ENCODE measurements at places on chromosomes 12 and 14. TPM values are rescaled to one million over a fixed set of nuclear protein-coding genes. Genes with fewer than 3 reads are reported as not detected.

Gene SLC7A7
- 1.4 TPM for polyA plus RNA-seq

Gene SDSL
- polyA plus RNA-seq = not detected

Gene LPAR5
- 6.6 TPM for polyA plus RNA-seq

Gene RHEBL1
- 1.8 TPM for polyA plus RNA-seq

Gene VRTN
- not detected for polyA plus RNA-seq

- DNase-seq = no peak
Measured at GRCh38 chr12:32031109-32031508, 71.9 kb downstream of the RESF1 start.

DNA sequence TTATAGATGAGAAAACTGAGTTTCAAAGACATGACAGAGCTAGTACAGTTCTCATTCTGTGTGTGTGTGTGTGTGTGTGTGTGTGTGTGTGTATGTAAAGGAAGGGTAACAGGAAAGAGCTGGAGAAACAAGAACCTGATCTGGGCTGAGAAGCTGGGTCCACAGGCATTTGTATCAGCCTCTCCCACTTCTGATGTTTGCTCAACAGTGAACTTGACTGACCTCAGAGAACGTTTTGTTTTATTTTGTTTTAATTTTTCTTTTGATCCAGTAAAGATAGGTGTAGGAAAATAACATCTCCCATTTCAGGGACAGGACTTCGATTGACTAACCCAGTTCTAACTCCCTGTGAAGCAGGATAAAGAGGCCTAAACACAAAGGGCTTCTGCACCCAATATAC is 85.4 kb downstream of the STXBP6 start:
- no peak for DNase-seq

- no peak for DNase-seq
Measured at GRCh38 chr12:18431771-18432170, 170.5 kb downstream of the PIK3C2G start.

DNA sequence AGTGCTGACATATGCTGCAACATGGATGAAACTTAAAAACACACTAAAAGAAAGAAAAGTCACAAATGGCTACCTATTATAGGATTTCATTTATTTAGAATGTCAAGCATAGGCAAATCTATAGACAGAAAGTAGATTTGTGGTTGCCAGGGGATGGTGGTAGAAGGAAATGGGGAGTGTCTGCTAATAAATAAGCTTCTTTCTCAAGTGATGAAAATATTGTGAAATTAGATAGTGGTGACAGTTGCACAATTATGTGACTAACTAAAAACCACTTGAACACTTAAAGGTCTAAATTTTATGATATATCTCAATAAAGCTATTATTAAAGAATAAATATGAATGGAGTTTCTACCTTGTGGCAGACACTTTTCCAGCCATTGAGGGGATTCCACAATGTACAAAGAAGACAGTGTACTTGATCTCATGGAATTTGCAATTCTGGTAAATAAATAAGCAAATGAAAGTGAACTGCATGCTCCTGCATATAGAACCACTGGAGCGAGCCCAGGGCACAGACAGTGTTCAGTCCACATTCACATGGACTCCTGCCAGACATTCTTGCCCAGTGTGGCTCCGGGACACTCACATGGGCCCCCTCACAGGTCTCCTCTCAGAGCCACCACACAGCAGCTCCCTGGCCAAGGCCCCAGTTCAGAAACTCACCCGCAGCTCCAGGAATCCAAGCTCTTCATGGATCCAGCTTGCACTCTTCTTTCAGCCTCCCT is 107.1 kb upstream of the ARID2 start:
- DNase-seq = no peak

DNA sequence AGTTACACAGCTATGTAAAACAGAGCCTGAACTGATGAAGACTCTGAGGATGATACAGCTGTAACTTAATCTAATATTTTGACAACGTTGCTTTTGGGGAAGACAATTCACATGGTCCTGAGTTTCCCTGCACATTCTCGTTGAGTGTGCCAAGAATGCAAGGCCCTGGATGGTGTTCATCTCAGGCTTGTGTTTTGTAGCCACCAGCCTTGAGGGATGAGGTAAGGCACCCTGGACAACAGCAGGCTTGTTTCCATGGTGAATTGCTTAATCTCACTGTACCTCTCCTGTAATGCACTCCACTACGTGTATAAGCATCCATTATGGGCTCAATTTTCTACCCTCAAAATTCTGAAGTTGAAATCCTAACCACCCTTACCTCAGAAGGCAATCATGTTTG is 2.1 kb downstream of the CATSPERB start:
- no peak for DNase-seq

- DNase-seq = no peak
Measured at GRCh38 chr14:104004849-104005248, 62.5 kb upstream of the RD3L start.

- no peak for DNase-seq
Measured at GRCh38 chr12:20150835-20151422, 217.4 kb upstream of the PDE3A start.

DNA sequence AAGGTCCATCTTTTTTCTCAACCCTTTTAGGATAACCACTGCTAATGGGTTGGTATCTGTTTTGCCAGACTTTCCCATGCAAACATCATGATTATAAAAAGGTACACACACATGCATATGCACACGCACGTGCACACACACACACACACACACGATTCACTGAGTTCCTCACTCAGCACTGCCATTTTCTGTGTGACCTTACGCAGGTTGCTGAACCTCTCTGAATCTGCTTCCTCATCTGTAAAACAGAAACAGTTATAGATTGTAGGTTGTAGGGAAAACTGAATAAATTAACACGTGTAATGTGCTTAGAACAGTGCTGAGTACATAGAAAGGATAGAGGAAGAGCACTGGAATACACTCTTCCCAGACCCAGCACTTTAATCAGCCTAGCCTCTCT is 182.3 kb downstream of the RBM19 start:
- DNase-seq = no peak

GRCh38 chr12:89965993-89966392 is 257.4 kb upstream of the ATP2B1 start:
- no peak for DNase-seq

GRCh38 chr12:91574391-91574790 is 391.8 kb upstream of the DCN start:
- DNase-seq = no peak

DNA sequence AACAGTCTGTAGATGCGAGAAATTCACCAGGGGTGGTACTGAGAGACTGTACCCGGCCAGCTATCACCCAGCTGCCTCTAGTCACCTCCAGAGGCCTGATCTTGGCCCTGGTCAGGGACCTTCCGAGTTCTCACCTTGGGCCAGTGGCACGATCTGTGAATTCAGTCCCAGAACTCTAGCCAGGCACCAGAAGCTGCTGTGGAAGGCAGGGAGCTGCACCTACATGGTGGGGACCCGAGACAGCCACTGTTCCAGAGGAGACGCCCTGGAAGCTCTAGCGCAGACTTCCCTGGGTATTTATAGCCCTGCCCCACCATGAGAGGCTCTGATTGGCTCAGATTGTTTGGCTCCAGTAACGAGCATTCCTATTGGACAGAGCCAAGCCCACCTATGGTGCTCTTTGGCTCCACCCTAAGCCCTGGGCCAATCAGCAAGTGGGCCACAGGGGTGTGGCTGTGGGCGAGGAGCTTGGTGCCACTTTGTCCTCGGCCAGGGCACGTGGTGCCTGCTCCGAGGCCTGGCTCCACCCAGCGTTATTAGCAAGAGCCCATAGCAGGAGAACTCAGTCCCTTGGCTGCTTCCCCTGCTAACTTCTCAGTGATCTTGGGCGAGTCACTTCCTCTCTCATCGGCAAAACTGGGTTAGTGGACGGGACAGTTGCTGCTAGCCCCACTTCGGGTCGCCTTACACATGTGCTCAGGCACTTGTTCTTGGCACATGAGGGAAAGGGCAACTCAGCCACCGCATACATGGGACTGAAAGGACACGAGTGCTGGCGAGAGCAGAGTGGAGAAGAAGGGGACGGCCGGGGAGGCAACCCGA is 89.0 kb upstream of the BCL11B start:
- no peak for DNase-seq

- DNase-seq = peak; percentile 3
Measured at GRCh38 chr12:63420206-63420644, 248.1 kb downstream of the DPY19L2 start.

Data from naive thymus-derived CD4-positive, alpha-beta T cell (primary cell).